Spleen (tissue), 13 donors: ENCODE measurements at places on chromosomes 16 and 17. TPM values are rescaled to one million over a fixed set of nuclear protein-coding genes. Genes with fewer than 3 reads are reported as not detected.

- peak; percentile 15 for DNase-seq
Measured at GRCh38 chr16:27333104-27333503, 19.3 kb downstream of the IL4R start.

- no peak for DNase-seq
Measured at GRCh38 chr17:55430541-55431288, 9.1 kb upstream of the MMD start.

DNA sequence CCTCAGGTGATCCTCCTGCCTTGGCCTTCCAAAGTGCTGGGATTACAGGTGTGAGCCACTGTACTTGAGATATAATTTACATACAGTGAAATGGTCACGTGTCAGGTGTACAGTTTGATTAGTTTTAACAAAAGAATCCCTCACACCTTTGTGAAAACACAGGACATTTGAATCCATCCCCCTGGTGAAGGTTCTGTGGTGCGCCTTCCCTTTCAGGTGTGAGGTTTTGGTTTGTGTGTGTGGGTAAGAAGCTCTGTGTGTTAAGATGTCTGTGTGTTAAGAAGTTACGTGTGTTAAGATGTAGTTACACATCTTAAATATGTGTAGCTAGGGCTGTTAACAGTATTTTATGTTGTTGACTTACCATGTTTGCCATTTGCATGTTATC lies 4.4 kb downstream of the SEC14L1 start:
- DNase-seq: no peak

DNA sequence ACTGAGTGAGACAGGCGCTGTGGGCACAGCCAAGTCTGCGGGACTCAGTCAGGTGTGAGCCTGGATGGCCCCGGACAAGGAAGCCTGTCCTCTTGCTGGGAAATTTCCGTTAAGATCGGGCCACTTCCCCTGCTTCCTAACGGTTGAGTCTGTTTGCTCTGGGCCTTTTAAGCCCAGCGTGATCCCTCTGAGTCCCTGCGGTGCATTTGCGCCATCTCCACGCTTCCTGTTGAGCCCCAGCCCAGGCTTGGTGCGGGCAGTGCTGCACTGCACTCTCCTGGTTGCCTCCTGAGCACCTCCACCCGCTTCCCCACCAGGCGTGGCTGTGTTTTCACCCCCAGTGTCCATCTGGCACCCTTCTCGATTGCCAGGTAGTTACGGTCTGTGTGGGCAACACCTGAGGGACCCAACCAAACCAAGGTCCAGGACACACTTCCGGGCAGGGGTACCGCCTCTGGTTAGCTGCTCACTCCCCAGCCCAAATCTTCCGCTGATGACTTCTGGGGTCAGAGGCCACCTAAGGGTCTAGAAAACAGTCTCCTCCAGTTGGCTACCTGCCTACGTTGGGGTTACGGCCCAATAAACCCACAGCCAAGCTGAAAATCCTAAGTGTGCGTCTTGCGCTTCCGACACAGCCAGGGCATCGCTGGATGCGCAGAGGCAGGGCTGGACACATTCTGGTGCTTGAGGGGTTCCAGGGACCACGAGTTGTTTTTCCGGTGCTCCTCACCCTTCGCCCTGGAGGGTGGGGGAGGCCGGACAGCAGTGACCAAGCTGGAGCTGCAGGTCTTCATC lies 1.4 kb upstream of the SLC25A10 start:
- peak; percentile 81 for DNase-seq

DNA sequence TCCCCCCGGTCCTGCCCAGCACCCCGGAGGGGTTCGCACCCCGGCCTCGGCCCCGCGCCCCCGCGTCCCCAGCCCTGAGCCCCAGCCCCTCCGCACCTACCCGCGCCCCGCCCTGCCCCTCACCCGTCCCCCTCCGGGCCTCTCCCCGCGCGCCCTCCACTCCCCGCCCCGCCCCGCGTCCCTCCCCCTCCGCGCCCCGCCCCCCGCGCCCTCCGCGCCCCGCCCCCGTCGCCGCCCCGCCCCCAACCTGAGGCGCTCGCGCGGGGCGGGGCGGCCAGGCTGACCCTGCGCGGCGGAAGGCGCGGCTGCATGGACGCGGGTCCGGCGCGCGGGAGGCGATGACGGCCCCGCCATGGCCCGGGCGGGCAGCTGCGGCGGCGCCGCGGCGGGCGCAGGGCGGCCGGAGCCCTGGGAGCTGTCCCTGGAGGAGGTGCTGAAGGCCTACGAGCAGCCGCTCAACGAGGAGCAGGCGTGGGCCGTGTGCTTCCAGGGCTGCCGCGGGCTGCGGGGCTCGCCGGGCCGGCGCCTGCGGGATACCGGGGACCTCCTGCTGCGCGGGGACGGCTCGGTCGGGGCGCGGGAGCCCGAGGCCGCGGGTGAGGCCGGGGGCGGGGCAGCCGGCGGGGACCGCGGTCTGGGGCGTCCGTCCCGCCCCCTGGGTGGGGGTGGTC lies at the start of gene SPIRE2:
Gene SPIRE2, plus strand, starts transcription at position 277 of the 671 bp plus-strand sequence. Its CDS starts 76 bp downstream, at position 353.
- peak; percentile 89 for DNase-seq

DNA sequence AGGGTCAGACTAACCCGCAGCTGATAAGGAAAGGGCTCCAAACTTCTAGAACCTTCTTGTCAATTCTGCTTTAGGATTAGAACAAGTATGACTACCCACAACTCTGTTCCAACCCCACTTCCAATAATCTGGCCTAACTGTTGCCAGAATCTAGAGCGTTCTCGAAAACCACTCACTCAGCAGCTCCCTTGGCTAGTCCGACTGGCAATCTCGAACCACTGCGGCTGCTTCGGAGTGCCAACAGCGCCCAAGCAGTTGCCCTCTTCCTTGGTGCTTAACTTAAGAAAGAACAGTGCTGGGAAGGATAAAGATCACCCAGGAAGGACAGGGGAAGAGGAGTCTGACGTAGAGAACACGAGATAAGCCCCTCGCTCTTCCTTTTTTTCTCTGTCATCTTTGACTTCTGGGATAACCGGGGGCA lies 818 bp downstream of the DNAJC7 start:
- peak; percentile 70 for DNase-seq

- DNase-seq: no peak
Measured at GRCh38 chr17:46963571-46963970, 15.5 kb downstream of the RPRML start.

Gene ZG16
- not detected for total RNA-seq
